ENCODE measurements at places on chromosomes 1 and 21. TPM values are rescaled to one million over a fixed set of nuclear protein-coding genes. Genes with fewer than 3 reads are reported as not detected.

The GPR161 gene
- 3.1 TPM for total RNA-seq

The IFNLR1 gene
- total RNA-seq: 6.1 TPM

The NGF gene
- 2.1 TPM for total RNA-seq

The ZNF683 gene
- not detected for total RNA-seq

The RGS4 gene
- 1.4 TPM for total RNA-seq

The RHD gene
- total RNA-seq: not detected

The PROX1 gene
- 0.98 TPM for total RNA-seq

The LRRN2 gene
- not detected for total RNA-seq

The CC2D1B gene
- total RNA-seq: 20.4 TPM

The TMEM50A gene
- 173 TPM for total RNA-seq

The FCRL1 gene
- 1.3 TPM for total RNA-seq

The SMG5 gene
- total RNA-seq: 48.6 TPM

The CHI3L1 gene
- 7.3 TPM for total RNA-seq

The PDZK1IP1 gene
- not detected for total RNA-seq

The ELK4 gene
- 26.9 TPM for total RNA-seq

The AMY2A gene
- not detected for total RNA-seq

The SPRR2B gene
- not detected for total RNA-seq

The RNU5D-1 gene
- total RNA-seq: not detected

The TSACC gene
- total RNA-seq: not detected

The DIO1 gene
- not detected for total RNA-seq

The NBPF6 gene
- total RNA-seq: not detected

The DCDC2B gene
- not detected for total RNA-seq

The TEDDM1 gene
- total RNA-seq: not detected

Data from subcutaneous adipose tissue (tissue), 4 donors.